Stimulated activated CD8-positive, alpha-beta memory T cell treated with anti-CD3 and anti-CD28 coated beads, Interleukin-4, amount 100 ng/mL, for 1 hour (primary cell): ENCODE measurements at places on chromosomes 12 and 14.

GRCh38 chr12:52870361-52871290 is 21.8 kb upstream of the KRT78 start:
- DNase-seq: peak; percentile 57

GRCh38 chr12:106566771-106567170 is 16.0 kb upstream of the RFX4 start:
- DNase-seq: no peak

GRCh38 chr12:48017496-48017895 is 13.2 kb upstream of the COL2A1 start:
- no peak for DNase-seq

GRCh38 chr12:52022841-52023181 is 16.1 kb downstream of the TAMALIN start:
- DNase-seq: no peak

GRCh38 chr12:78156751-78157150 is 326.1 kb downstream of the NAV3 start:
- no peak for DNase-seq

DNA sequence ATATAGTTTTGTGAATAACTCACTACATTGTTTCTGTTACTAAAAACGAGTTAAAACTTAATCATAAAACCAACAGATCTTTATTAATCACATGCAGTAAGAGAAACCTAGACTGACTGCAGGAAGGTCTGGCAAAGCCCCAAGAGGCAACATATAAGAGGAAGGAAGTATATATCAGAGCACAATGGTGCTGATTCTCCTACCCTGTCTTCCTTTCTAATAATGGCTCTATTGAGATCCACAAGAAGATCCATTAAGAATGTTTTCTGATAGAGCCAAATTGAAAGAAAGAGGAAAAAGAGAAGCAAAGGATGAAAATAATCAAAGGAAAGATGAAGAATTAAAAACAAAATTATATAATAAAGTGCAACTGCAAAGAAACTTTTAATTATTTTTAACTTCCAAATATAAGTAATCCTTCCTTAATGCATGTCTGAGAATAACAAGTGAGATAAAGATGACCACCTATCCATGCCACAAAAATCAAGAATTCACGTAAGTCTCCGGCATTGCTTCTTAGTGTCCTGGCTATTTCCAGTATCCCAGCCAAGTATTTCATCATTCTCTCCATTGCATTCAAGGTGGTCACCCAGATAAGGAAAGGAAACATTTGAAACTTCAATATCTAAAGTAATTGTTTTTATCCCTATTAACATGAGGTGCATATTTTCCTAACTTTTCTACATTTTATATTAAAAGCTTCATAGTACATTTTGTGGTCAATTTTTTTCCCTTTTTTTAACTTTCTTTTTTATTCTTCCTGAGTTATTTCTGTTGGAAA is 62.2 kb downstream of the SOX5 start:
- DNase-seq: no peak

- DNase-seq: no peak
Observed at GRCh38 chr12:77049767-77050353, 15.5 kb downstream of the E2F7 start.

DNA sequence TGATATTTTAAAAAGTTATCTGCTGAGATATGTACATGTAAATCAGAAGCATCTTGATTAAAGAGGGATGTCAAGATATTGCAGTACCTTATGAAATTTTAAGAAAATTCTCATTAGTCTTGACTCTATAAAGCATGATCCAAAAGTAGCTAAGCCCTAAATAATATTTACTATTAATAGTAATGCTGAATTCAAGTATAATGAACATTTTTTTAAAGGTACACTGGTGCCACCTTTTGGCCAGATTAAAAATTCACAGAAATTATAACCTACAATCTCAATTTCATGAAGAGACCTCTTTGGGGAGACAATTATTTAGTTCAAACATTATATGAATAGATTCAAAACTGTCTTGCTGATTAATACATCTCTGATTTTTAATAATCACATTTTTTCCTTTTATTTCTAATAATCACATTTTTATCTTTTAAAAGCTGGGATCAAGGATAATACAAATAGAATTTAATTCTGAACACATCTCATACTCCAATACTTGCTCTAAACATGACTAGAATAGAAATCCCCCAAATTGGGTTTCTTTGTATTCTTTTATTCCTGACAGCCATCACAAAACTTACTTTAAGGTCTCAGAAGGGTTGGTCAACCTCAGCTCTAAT is 13.4 kb downstream of the AKAP5 start:
- DNase-seq: no peak

DNA sequence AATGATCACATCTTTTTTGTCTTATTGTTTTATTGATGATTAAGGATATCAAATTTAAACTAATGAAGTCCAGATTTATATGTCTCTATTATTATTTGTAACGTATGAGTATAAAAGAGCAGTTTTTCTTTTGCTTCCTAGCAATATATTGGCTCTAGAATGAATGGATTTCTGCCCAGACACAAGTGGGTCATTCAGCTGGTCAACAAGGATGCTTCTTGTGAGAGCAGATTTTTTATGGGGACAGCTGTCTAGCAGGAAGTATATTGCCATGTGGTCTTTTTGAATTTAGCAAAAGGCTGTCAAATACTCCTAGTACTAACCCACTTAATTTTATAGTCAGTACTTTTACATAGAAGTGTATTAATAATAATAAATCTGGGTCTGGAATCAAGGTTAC is 1071.1 kb upstream of the FLRT2 start:
- DNase-seq: no peak

GRCh38 chr12:48863291-48863690 is 2.4 kb downstream of the RND1 start:
- DNase-seq: no peak

DNA sequence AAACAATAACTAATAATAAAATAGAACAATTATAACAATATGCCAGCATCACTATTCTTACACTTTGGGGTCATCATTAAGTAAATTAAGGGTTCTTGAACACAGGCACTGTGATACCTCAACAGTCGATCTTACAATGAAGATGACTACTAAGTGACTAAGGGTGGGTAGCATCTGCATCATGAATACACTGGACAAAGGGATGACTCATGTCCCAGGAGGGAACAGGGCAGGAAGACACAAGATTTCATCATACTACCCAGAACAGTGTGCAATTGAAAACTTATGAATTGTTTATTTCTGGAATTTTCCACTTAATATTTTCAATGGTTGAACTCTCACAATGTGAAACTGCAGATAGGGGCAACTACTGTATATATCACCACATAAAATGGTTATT is 19.7 kb downstream of the TSPAN19 start:
- DNase-seq: no peak

- DNase-seq: no peak
Observed at GRCh38 chr12:115956236-115956635, 321.3 kb downstream of the MED13L start.

GRCh38 chr12:121223292-121224285 is 13.7 kb downstream of the P2RX4 start:
- DNase-seq: no peak

- DNase-seq: no peak
Observed at GRCh38 chr12:39780913-39781446, 161.4 kb upstream of the ABCD2 start.

DNA sequence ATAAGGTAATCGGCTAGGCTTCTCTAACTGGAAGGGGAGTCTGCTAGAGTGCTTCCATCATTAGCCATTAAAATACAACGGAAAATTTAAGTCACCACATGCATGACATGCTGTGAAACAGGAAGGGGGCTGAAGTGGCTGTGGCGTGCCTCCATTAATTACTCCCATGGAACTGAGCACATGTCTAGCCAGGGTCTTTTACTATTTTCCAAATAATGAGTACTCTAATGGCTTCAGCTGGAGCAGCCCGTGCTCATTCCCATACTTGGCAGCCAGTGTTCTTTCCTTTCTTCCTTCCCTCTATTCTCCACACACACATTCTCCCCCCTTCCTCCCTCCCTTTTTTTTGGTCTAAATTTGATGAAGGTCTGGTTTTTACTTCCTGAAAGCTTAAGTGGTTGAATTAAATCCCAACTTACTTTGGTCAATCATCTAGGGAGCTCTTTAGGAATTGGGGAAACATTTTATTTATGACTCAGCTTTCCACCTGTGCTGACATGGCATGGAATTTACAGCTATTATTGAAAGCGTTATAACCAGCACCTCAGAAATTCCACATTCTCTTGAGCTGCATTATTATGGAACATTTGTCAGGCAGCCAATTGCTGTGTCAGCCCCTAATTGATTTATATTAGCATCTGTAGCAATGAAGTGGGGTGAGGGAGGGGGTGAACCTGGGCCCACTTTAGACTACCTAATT is 72.3 kb downstream of the LRIG3 start:
- DNase-seq: no peak

GRCh38 chr12:120847814-120848213 is 56.3 kb downstream of the SPPL3 start:
- no peak for DNase-seq

- no peak for DNase-seq
Observed at GRCh38 chr14:71467361-71467811, 464.8 kb upstream of the RGS6 start.

DNA sequence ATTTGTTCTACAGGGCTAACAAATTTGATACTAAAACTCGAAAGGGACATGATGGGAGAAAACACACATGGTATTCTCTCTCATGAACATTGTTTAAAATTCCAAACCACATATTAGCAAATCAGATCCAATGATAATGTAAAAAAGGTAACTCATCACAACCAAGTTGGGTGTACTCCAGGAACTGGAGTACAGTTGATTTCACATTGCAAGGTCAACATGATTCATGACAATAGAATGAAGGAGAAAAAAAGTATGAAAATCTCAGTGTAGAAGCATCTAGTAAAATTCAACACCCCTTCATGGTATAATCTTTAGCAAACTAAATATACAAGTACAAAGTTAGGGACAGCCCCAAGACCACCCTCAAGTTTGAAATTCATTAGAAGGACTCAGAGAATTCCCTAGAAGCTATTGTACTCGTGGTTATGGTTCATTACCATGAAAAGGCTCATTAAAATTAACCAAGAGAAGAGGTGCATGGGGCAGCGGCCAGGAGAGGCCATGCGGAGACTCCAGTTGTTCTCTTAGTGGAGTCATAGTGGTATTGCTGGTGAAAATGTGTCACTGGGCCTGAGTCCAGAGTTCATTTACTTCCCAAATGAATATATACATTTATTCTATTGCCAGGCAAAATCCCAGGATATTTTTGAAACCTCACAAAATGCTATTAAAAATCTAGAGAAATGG is 3.1 kb upstream of the CDCA4 start:
- DNase-seq: no peak

- DNase-seq: no peak
Observed at GRCh38 chr12:115378291-115378690, 694.3 kb upstream of the TBX3 start.

- DNase-seq: no peak
Observed at GRCh38 chr14:90602088-90602687, 205.4 kb downstream of the CALM1 start.

DNA sequence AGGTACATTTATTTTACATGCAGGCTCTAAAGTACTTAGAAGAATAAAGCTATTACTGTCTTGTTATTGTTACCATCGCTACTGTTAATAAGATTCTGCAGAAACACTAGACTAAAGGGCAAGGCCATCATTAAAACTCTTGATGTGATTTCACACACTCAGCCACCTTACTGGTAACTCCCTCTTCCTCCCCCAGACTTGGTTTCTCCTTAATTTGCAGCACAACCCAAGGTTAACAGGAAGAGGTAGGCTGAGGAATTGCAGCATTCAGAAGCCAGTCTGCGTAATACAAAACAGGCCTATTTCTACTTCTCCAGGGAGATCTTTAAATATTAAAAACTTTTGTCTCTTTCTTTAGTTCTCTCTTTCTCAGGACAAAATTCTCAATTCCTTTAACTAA is 210.3 kb downstream of the BTG1 start:
- no peak for DNase-seq

DNA sequence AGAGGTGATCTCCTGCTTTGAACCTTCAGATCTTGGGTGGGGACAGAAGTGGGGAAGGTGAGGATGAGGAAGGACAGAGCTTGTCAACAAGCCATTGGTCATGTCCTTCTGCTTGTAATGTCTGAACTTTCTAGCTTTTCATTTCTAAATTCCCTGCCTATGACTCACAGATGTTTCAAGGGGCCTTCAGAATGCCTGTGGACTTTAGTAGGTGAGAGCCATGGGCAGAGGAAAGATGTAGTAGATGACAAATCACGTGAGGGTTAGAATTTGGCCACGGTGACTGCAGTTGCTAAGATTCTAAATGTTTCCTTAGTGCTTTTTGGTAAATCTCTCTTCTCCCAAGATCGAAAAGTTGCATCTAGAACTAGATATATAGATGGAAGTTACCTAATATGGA is 18.7 kb upstream of the CREBL2 start:
- DNase-seq: no peak

DNA sequence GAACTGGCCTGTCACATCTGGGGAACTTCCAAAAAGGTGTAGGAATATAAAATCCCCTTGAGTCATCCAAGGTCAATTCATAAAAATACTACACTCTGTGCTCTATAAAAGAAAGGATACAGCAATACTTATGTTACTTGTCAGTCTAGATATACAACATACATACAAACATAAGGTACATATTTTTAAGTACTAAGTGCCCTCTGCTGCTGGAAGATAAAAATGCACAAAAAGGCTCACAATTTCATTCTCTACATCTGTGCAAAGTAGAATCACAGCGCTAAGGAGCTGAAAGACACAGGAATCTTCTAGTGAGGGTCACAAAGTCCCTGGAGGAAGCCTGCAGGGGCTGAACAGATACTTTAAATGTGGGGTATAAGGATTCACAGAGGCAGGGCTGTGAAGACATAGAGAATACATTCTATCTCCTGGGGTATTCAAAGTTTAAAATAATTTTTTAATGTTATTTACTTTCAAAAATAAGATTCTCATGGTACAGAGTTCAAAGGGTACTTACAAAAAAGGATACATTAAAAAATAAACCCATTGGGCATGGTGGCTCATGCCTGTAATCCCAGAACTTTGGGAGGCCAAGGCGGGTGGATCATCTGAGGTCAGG is 10.2 kb upstream of the GOLGA5 start:
- no peak for DNase-seq

- no peak for DNase-seq
Observed at GRCh38 chr14:20855652-20856291, 35.4 kb upstream of the RNASE3 start.

- no peak for DNase-seq
Observed at GRCh38 chr12:128137140-128137539, 129.8 kb upstream of the TMEM132C start.

- DNase-seq: no peak
Observed at GRCh38 chr12:11839091-11839641, 189.7 kb downstream of the ETV6 start.

GRCh38 chr14:54177019-54177418 is 219.8 kb upstream of the CDKN3 start:
- DNase-seq: no peak

DNA sequence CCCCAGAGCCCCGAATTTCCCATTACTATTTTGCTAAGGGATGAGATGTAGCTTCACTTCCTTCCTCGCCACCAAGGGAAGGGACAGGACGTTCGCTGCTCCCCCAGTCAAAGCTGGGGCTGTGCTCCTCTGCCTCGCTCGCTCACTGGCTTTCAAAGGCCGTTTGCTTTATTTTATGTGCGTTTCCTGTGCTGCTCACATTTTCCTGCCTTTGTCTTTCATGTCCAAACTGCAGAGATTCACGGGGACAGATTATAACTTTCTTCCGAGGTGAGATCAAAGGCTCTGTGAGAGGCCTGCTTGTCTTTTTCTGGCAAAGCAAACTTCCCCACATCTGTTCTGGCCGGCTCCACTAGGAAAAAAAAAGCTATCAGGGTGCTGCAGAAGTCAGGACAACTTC is 76.0 kb upstream of the FZD10 start:
- no peak for DNase-seq

GRCh38 chr12:107275530-107275929 is 182.2 kb upstream of the CRY1 start:
- no peak for DNase-seq
